ENCODE measurements at places on chromosomes 6 and 20.

DNA sequence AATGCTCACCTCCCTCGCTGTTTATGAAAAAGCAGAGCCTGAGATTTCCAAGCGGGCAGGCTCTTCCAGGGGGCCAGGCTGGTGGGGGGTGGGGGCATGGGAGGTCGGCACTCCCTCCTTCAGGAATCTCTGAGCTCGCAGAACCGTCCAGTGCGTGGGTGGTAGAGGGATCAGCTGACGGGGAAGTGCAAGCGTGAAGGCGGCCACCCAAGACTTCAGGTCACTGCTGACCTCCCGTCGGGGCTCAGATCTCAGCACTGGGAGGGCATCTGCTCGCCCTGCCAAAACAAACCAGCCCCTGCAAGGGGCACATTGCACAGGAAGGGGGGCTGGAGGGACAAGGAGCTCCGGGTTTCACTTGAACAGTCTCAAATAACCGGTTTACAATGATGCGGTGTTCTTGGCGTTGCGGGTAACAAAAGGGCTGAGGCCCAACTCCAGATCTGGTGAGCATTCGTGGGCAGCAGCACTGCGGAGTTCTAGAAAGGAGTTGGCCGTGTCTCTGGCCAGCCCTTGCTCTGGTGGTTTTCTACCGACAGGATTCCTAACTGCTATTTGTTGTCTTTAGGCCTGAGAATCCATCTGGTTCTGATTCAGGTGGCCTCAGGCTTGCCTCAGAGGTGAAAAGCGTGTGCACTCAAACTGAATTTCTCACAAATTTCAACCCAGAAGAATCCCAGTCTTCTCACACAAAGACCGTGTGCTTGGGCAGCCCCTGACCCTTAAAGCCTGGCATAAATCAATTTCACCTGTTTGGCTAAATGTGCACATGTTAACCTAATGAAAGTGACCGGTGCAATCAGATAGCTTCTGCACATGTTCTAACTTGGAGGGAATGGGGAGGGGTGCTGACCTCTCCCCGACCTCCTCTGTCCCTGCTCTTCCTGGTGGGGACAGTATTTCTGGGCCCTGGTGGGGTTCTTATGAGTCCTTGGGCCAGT, 191.6 kb downstream of the MYLK4 start:
- DNase-seq = no peak

DNA sequence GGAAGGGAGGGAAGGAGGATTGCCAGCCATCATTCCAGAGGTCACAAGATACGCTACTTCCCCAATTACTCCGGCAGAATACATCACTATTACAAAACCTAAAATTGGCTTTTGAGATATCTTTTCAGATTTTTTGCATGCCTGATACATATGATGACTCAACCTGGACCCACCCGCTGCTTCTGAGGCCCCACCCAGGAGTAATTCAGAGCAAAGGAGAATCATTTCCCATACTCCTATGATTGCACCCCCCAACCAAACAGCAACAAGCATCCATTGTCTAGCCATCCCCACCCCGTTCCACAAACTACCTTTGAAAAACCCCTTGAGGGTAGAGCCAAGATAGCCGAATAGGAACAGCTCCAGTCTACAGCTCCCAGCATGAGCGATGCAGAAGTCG, 163.5 kb upstream of the GJE1 start:
- peak; percentile 37 for DNase-seq

DNA sequence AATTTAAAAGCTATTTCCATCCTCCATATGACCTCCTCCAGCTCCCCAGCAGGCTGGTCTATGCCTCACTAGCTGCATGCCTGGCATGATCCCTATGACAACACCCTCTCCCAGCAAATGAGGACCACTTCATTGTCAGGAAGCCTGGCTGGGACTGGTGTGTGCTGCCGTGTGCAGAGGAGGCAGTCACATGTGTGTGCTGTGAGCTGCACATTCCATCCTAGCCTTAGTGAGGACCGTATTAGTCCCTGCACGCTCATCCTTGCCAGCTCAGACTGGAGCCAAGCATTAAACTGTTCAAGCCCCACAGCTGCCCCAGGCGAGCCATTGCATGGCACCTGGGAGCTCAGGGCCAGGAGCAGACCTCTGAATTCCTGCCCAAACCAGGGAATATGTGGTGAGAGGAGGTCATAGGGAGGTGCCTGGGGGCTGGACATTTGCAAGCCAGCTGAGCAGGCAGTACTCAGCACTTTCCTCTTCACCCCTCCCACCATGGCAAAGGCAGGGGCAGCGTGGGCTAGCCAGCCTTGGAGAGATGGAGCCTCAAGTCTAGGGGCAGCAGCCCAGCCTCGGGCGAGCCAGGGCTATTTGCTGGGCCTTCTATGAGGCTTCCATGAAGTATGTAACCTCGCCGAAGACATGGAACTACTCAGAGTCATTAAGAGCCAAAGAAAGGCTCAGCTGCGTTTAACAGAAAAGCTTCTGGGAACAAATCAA, 8.7 kb upstream of the CCN5 start:
- DNase-seq = peak; percentile 55

- DNase-seq = no peak
Measured at GRCh38 chr6:53310771-53311585, 37.8 kb downstream of the ELOVL5 start.

DNA sequence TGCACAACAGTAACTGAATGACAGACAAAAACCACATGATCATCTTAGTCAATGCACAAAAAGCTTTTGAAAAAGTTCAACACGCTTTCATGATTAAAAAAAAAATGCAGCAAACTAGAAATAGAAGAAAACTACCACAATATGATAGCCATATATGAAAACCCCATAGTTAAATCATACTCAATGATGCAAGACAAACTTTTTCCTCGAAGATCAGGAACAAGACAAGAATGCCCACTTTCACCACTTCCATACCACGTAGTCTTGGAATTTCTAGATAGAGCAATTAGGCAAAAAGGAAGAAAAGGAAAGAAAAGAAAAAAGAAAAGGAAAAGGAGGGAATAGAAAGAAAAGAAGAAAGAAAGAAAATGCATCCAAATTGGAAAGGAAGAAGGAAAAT, 44.6 kb upstream of the SLC23A2 start:
- DNase-seq = no peak

GRCh38 chr6:26365633-26365995, 616 bp downstream of the BTN3A2 start:
- DNase-seq = no peak

GRCh38 chr20:44398335-44398734, 42.8 kb downstream of the HNF4A start:
- DNase-seq = peak; percentile 78

- DNase-seq = peak; percentile 41
Measured at GRCh38 chr6:167906899-167907298, 80.2 kb downstream of the AFDN start.
